ENCODE measurements at places on chromosomes 4 and X.

GRCh38 chr4:82481506-82481840 is 51.1 kb downstream of the ENOPH1 start:
- no peak for DNase-seq

- no peak for DNase-seq
These were observed 185.3 kb upstream of the TAPT1 start for GRCh38 chr4:16411501-16412085.

- DNase-seq: no peak
These were observed 73.2 kb upstream of the ANXA10 start for GRCh38 chr4:168019019-168019651.

DNA sequence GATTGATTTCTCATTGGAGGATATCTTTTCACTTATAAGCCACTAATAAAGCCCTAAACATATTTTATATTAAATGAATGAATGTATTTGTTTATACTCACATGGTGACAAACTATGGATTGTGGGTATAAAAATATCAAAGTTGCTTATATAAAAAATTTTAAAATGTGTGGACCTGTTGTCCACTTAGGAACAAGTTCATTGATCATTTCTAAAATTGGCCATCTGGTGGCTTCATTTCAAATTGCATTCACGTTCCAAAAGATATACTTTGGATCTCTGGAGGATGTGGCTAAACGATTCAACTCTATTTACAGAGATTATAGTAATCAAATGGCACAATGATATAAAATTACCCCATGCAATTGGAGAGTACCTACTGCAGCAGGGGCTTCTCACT is 32.5 kb downstream of the FSTL5 start:
- no peak for DNase-seq

- DNase-seq: no peak
These were observed 25.1 kb downstream of the ADRA2C start for GRCh38 chr4:3791256-3791655.

- DNase-seq: no peak
These were observed 388.6 kb downstream of the PABPC4L start for GRCh38 chr4:133812954-133813353.

- DNase-seq: no peak
These were observed 137.1 kb upstream of the TBL1X start for GRCh38 chrX:9327747-9328145.

GRCh38 chrX:155048977-155049619 is 21.8 kb downstream of the CMC4 start:
- no peak for DNase-seq

GRCh38 chrX:103170216-103170615 is 44.7 kb upstream of the BEX4 start:
- no peak for DNase-seq

DNA sequence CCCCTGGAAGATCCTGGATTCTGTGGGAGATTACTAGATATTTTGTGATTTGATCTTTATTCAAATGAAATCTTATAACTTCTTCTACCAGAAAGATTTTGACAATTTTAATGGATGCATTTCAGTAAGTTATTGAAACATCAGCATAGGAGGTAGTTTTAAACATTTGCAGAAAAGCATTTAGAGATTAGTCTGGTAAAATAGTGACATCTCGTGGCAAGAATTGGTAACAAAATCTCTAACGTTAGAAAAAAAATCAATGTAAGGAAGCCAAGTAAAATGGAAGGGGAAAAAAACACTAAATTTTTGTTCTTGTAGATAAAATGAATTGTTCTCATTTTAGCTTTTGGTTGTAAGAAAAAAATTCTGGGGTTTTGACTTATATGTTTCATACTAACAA is 73.3 kb downstream of the TASL start:
- DNase-seq: no peak

DNA sequence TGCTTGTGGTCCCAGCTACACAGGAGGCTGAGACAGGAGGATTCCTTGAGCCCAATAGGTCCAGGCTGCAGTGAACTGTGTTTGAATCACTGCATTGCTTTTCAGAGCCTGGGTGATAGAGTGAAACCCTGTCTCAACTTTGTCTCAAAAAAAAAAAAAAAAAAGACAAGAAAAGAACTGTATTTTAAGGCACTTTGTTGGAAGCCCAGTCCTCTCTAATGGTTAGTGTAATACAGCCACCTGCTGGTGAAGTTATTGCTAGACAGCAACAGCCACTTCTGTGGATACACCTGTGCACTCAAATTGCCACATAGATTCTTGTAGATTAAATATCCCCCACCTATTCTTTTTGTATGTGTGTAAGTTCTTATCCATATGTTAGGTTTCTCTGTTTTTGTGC is 10.1 kb upstream of the FGG start:
- DNase-seq: no peak
